Choroid plexus epithelial cell (primary cell): ENCODE measurements at places on chromosomes 12 and 14.
A peak's percentile ranks its signal among the peaks of the same experiment; 100 is the strongest.

DNA sequence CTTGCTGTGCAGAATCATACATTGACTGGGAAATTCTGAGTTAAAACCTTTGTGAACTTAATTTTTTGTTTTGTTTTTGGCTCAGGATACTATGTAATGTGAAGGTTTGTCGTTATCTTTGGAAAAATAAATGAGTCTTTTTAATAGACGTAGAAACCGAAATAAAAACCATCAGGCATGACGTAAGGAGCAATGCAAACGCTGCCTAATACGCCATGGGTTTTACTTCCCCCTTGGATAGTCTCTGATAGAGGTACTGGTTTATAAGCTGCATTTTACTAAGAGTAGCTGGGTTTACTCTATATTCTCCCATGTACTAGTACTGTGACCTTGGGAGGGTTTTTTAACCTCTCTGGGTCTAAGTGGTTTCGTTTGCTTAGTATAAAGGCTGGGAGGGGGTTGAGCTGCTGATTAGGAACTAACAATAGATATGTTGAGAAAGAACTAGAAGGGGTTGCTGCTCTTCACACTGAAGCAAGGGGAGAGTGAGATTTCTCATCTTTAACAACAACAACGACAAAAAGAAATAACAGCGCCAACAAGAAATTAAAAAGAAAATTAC, 66.8 kb upstream of the SLCO1C1 start:
- no peak for DNase-seq

GRCh38 chr14:74176400-74176793, 62.9 kb upstream of the VSX2 start:
- DNase-seq = peak; percentile 40

DNA sequence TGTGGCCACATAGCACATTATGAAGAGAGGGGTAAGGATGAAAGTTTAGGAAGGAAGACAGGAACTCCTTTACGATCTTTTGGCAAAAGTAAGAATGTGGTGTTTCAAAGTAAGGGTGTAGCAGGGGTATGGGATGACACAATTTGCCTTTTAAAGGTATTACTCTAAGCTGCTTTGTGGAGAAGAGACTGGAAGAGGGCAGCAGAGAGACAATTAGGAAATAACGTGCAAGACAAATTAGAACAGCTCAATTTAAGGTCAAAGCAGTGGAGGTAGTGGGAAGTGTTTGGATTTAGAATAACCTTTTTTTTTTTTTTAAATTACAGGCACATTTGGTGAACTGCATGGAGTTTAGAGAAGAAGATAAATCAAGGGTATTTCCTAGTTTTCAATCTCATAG, 342.6 kb downstream of the NOVA1 start:
- DNase-seq = peak; percentile 52

GRCh38 chr12:33251548-33251947, 188.1 kb downstream of the SYT10 start:
- no peak for DNase-seq

- DNase-seq = no peak
Observed at GRCh38 chr12:20410734-20411133, 42.4 kb downstream of the PDE3A start.

DNA sequence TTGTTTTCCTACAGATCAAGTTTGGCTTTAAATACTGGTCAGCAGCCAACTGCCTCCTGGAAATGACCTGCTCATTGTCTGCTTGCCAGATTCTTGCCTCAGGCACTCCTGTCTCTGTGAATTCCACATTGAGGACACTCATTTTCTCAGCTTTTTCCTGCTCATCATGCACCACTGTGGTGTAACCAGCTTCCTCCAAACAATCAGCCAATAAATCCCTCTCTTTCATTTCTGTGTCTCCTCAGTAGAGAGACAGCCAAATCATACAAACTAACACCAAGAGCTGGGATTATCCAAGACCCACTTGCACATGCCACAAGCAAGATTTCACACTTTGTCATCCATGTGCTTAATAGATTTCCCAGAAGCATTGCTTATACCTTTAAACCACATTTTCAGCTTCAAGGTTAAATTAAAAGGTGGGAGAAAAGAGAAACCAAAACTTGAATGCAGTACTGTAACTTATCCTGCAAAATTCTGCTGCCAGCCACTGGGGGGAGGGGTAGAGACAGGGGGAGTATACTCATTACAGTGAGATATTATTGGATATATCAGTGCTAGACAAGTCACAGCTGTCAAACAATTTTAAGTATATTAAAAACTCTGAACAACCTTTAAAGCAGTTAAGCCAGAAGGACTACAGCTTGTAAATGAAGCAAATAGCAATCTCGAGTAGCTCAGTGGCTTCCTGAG, 105.0 kb downstream of the PPP2R5E start:
- DNase-seq = peak; percentile 99

GRCh38 chr14:54309615-54310014, 87.2 kb upstream of the CDKN3 start:
- DNase-seq = no peak

DNA sequence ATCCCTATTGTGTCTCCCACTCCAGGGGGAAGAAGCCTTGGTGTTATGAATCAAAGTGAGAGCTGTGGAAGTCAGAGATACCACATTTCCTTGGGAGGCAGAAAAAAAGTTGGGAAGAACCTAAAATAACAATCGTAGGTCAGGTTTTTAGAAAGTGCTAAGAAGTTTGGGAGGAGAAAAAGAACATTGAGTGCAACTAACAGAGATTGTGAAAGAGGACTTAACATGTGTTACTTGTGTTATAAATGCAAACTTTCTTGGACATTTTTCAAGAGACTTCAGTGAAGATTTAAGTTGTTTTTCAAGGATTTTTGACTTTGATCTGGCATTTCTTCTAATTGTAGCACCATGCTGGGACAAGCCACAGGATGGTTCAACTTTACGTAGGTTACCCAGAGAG, 7.8 kb upstream of the ERP27 start:
- peak; percentile 60 for DNase-seq

DNA sequence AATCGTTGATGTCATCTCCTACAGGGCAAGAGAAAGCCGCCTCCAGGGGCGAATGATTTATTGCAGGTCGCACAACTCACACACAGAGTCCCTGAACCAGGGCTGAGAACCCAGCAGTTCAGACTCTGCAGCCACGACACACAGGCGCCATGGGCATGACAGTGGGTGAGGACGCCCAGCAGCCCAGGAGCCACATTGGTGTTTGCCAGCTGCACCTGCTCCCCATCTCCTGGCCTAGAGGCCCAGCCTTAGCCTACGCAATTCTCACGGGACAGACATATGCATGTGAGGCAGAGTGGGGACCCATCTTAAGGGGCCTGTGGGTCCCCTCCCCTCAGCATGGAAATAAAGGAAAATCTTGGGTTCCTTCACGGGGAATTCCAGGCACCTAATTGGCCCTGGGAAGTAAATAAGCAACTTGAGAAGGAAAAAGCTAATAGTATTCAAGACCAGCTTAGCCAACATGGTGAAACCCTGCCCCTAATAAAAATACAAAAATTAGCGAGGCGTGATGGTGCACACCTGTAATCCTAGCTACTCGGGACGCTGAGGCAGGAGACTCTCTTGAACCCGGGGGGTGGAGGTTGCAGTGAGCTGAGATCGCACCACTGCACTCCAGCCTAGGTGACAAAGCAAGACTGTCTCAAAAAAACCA, 69.3 kb downstream of the RIMBP2 start:
- no peak for DNase-seq

GRCh38 chr12:6613015-6613775, 6.0 kb upstream of the CHD4 start:
- DNase-seq = peak; percentile 86

DNA sequence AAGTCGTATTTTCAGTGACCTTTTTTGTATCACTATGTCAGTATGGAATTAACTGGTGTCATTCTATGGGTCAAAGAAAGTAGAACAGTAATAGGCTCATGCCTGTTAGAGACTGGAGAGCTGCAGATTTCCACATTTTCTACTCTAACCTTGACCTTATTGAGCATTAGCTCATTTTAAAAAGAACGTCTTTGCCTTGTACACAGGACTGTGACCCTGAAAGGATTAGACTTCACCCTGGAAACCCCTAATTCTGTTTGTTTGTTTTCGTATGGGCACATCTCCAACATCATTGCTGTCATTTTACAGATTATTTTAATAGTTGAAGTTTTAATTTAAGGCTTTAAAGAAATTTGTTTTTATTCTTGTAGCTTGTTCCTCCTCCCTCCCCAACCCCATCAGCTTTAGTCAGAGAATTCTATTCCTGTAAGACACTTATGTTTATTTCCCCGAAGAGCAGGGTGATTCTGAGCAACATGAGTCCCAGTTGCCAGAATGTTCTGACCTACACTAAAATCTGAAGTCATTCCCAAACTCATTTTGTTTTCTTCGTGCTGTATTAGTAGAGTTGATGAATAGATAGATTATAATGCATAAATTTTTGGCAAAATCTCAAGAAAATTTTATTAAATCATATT, 451.3 kb downstream of the FOXG1 start:
- DNase-seq = peak; percentile 70

DNA sequence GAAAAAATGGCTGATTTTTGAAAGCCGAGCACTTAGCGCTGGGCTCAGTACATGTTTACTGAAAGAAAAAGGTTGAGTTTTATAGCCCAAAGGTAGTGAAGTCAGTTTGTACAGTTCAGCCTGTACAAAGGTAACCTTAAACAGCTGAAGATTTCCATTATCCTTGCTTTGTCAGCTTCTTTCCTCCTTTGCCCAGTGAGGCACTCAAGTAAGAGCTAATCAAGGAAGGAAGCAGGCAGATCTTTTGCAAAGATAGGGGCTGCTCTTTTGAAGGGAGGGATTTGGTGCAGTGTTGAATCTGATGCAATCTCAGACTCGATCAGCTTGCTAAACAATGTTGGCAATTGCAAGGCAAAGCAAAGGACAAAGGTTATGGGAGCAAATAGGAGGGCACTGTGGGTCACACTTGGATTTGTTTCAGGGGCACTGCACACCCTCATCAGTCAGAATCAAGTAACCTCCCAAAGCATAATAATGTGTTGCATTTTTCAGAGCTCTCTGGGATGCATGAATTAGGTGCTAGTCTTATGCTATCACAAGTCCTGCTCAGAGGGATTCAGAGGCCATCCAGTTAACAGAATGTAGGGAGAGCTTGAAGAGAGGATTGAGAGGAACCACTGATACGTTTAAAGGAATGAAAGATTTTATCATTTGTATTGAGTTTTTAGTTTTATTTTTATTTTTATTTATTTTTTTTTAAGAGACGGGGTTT, 44.4 kb downstream of the ANO6 start:
- peak; percentile 56 for DNase-seq

DNA sequence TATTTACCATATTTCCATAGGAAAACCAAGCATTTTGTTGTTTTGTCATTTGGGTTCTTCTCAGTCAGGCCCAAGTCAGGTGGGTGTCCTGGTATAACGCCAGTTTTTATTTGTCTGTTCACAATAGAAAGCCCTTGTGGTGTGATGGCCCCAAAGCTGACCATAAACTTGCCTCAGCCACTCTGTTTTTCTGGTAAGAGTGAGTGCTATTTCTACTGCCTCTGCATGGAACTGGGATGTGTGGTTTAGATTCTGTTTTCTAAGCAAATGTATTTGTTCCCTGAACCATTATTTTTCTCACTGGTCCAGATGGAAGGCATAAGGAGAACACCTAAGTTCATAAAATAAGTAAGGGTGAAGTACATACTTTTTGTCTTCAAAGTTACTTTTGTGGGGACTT, 1.8 kb upstream of the SSPN start:
- DNase-seq = no peak

DNA sequence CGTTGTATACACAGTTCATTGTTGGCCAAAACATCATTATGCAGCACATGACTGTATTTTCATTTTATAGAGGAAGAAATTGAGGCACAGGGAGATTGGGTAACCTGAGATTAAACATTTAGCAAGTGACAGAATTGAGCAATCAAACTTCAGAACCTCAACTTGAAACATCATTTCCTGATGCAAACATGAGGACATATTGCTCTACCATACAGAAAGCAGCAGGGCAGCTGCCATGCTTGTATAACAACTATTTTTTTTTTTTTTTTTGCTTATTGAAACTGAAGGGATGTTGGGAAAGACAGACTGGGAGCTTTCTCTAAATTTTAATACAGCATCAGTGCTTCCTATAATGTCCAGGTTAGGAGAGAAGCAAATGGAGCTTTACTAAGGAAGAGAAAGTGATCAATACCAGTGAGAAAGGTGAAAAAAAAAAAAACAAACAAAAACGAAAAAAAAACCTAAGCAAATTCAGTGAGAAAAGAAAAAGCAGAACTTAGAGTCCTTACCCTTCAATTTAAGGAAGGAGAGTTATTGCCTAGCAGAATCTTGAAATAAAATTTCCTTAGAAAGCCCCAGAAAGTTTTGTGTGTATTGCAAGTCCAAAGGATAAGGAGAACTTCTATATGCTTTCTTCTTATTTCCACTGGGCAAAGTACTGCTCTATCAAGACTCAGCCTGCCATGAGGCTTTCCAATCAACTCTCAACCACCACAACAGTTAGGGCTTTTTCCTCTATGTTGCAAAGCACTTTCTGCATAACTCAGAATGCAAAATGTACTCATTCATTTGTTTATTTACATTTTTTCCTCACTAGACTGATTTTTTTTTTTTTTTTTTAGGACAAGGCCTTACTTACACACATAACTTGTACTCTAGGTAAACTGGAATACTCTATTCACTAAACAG, 21.6 kb downstream of the BTG1 start:
- DNase-seq = peak; percentile 35

- DNase-seq = peak; percentile 58
Observed at GRCh38 chr14:101851736-101852405, 90.4 kb downstream of the PPP2R5C start.

- no peak for DNase-seq
Observed at GRCh38 chr14:91844029-91844428, 23.3 kb downstream of the TC2N start.

DNA sequence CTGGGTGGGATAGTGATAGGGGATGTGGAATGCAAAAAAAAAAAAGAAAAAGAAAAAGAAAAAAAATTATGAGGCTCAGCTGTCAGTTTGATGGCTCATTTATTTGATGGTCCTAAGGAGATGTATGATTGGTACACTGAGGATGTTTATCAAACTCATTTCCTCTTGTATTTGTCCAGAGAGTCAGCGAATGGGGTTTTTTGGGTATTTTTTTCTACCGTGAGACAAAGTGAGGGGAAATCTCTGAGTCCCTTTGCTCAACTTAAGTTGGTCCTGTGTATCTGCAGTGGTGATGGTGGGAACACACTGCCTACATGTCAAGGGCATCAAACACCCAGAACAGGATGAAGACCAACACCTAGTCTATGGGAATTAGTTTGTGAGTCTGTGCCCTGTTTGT, 176.9 kb upstream of the HIF1A start:
- DNase-seq = no peak

GRCh38 chr12:121799156-121799841, 4.5 kb upstream of the SETD1B start:
- DNase-seq = peak; percentile 91

- no peak for DNase-seq
Observed at GRCh38 chr12:51511546-51512260, 79.3 kb upstream of the SCN8A start.

DNA sequence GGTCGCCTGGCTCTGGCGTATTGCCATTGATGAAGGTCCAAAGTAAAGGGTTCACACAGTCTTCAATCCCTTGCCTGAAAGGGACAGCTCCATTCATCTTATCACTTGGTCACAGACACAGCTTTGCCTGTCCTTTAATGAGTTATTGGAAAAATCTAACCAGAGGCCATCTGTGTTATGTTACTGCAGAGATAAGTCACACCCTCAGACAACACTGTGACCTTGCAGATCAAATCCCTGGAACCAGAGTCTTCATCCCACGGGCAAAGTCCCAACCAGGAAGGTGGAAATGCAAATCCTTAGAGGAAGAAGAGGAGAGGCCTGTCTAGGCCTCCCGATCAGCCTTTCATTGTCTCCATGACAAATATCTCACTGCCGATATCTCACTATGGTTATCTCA, 68.3 kb upstream of the SCN8A start:
- DNase-seq = no peak

- DNase-seq = no peak
Observed at GRCh38 chr12:103805655-103806360, 35.2 kb downstream of the NT5DC3 start.

GRCh38 chr12:42981379-42981778, 391.8 kb upstream of the PRICKLE1 start:
- peak; percentile 56 for DNase-seq
